ENCODE measurements at places on chromosomes 11 and 22.
A peak's percentile ranks its signal among the peaks of the same experiment; 100 is the strongest.

- DNase-seq = peak; percentile 64
Observed at GRCh38 chr11:35523331-35523768, 2.1 kb downstream of the PAMR1 start.

DNA sequence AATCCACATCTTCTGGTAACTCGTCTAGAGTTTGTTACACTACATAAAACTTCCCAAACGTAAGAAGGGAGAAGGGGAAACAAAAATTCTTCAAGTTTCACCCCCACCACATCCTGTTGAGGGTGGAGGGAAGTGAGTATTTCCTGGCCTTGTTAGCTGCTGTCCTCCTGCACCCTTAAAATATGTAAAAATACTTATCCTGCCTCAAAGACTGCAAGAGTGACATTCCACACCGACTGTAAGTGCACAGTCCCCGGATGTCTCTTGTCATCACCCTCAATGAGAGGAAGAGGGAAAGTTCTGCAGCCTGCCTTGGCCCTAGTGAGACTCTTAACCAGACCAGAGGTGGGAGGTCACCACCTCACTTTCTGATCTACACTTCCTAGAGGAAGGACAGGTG, 3.3 kb downstream of the TMEM121B start:
- DNase-seq = no peak

- no peak for DNase-seq
Observed at GRCh38 chr22:28593299-28593698, 86.3 kb downstream of the TTC28 start.

DNA sequence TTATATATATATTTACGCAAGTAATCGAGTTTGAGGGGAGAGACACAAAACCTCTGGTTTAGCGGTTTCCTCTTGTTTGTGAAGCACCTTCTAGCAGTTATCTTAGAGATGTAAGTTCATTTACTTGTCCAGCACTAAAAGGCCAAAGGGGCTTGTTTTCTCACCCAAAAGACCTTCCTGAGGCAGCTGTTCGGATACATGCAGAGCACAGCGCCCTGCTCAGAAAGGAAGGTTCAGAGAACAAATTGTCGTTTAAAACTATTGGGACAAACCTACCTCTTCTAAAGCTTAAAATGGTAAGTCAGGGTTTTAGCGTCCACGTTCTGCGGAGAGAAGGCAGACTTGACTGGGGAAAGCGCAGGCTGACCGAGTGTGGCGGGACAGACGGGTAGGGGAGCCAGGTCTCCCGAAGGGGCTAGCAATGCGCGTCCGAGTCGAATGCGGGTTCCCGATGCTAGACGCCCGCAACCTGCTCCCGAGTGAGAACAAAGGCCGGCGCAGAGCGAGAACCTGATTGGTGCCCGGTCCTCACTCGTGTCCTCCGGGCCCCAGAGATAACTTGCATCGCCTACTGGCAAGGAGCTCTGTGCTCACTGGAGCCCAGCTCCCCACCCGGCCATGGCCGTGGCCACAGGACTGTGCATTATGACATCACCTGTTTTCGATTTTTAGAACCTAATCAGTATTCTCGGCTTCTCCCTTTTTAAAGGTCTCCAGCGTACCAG, 1.0 kb upstream of the SESN3 start:
- DNase-seq = no peak

DNA sequence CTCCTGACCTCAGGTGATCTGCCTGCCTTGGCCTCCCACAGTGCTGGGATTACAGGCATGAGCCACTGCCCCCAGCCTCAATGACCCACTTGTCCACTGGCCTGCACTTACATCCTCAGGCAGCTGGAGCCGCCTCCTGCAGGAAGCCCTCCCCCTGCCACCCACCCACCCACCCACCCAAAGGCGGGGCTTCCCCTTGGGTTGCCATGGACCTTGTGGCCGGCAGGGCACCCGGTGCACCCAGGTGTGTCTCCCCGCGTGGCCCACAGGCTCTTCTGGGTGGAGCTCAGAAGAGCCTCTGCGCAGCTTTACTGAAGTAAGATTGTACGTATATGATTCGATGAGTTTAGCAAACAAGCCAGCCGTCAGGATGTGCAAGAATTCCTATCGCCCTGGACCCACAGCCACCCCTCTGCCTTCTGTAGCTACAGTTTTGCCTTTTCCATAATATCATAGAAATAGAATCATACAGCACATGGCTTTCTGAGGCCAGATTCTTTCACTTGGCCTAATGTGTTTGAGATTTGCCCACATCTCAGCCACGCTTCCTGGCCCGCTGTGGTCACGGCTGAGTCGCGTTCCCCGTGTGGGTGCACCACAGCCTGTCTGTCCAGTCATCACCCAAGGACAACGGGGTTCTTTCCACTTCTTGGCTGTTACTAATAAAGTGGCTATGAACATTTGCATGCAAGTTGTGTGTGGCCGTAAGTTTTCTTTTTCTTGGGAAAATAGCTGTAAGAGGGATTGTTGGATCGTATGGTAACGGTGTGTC, 5.3 kb upstream of the BRSK2 start:
- no peak for DNase-seq

- DNase-seq = no peak
Observed at GRCh38 chr22:46968848-46969247, 206.4 kb downstream of the TBC1D22A start.

DNA sequence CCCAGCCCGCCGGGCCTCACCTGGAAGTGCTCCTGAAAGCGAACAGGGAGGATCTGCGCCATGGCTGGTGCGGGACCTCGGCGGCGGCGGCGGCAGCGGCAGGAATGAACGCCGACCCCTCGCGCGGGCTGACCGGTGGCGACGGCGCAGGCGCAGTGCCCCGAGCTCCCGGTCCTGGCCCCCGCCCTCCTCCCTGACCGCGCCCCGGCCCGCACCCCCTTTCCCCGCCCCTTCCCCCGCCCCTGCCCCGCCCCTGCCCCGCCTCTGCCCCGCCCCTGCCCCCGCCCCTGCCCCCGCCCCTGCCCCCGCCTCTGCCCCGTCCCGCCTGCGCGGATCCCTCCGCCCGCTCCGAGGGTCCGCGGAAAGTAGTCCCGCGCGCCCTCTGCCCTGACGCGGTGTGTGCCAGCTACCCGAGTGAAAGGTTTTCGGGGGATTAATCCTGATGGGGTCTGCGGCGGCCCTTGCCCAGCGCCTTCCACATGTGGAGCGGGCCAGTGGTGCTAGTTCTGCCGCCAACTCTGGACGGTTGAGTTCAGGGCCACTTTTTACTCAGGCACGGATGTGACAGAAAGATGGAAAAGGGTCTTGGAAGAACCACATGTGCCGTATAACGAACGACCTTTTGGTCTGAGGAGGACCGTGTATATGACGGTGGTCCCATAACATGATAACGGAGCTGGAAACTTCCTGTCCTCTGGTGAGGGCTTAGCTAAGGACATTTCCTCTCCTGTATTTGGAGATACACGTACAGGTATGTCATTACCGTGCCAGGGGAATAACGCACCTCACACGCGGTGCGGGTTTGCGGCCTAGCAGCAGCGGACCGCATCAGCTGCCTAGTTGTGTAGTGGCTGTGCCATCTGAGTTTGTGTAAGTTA, at the start of gene CLTCL1:
TSS of gene CLTCL1 (minus strand) at position 140 of the 878 bp plus-strand sequence. CDS start at position 62, 78 bp downstream.
- no peak for DNase-seq

GRCh38 chr11:75342966-75343870, 8.2 kb downstream of the ARRB1 start:
- no peak for DNase-seq

Data from GM04504 (cell line).